ENCODE measurements at places on chromosomes 2 and 18. TPM values are rescaled to one million over a fixed set of nuclear protein-coding genes. Genes with fewer than 3 reads are reported as not detected.
A peak's percentile ranks its signal among the peaks of the same experiment; 100 is the strongest.

DNA sequence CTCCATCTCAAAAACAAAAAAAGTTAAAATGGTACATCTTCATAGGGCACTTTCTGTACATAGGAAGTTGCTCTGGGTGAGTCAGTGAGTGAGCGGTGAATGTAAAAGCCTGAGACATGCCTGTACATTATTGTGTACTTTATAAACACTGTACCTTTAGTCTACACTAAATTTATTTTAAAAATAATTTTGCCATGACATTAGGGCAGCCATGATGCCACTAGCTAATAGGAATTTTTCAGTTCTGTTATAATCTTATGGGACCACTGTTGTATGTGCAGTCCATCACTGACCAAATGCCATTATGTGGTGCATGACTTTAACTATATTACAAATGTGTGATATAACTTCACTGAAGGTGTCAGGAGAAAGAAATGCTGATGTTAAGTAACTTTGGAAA lies 11.0 kb upstream of the TXNDC2 start:
- no peak overlapping the region for H3K4me3 ChIP-seq
- H3K36me3 ChIP-seq: no peaks in the 10 kb centered on the region
- H3K4me1 ChIP-seq: no peaks in the 10 kb centered on the region
- H3K27me3 ChIP-seq: no peaks in the 10 kb centered on the region
- H3K27ac ChIP-seq: no peak overlapping the region

- no peaks in the 10 kb centered on the region for H3K36me3 ChIP-seq
- H3K27ac ChIP-seq: no peak overlapping the region
- no peaks in the 10 kb centered on the region for H3K4me1 ChIP-seq
- H3K27me3 ChIP-seq: no peaks in the 10 kb centered on the region
- H3K4me3 ChIP-seq: no peak overlapping the region
Observed at GRCh38 chr2:15687720-15688119, 96.1 kb downstream of the DDX1 start.

DNA sequence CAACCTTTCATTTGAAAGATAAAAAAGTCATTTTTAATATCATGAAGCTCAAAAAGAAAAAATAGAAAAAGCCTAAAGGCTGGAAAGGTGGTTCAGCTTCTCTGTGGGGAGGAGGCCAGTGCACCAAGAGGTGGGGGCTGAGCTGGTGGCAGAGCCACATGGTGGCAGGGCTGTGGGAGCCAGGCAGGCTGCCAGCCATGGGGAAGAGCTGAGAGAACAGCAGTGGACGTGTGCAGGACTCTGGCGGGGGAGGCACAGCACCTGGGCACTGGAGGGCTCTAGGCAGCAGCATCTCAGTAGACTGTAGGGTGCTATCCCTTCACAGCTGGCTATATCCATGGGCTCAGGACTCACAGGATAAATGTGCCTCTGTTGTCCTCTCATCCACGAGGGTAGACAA lies 47.8 kb downstream of the STK25 start:
- no peak overlapping the region for H3K27ac ChIP-seq
- H3K4me3 ChIP-seq: no peak overlapping the region
- DNase-seq: peak; percentile 41
- H3K4me1 ChIP-seq: no peaks in the 10 kb centered on the region
- H3K36me3 ChIP-seq: no peaks in the 10 kb centered on the region

- peaks cover 1% of the 10 kb centered on the region for H3K36me3 ChIP-seq
- H3K27me3 ChIP-seq: no peaks in the 10 kb centered on the region
- no peak overlapping the region for H3K4me3 ChIP-seq
- no peak overlapping the region for H3K27ac ChIP-seq
- H3K4me1 ChIP-seq: no peaks in the 10 kb centered on the region
Observed at GRCh38 chr2:48600204-48600813, 17.3 kb upstream of the GTF2A1L start.

- H3K36me3 ChIP-seq: no peaks in the 10 kb centered on the region
- H3K27me3 ChIP-seq: no peaks in the 10 kb centered on the region
- peaks cover 8% of the 10 kb centered on the region for H3K4me1 ChIP-seq
- H3K4me3 ChIP-seq: no peak overlapping the region
- no peak overlapping the region for H3K27ac ChIP-seq
Observed at GRCh38 chr18:32435631-32436500, 34.8 kb downstream of the GAREM1 start.

DNA sequence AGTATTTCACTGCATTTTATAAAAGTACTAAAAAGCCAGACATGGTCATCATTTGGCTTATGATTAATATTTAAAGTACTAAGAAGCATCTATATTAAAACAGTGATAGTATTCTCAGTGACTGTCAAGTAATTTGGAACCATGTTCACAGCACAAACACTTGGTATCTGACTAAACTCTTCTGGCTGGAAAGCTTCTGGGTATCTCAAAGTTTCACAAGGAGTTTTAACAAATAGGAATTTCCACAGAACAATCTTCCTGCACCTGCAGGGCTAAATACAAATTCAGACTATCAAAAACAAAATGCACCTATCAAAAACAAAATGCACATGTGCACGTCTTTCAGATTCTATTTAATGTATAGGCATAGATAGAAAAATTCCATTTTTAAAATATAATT lies 158.8 kb downstream of the L3MBTL4 start:
- H3K4me3 ChIP-seq: no peak overlapping the region
- H3K4me1 ChIP-seq: peaks cover 4% of the 10 kb centered on the region
- H3K36me3 ChIP-seq: no peaks in the 10 kb centered on the region
- DNase-seq: no peak
- no peaks in the 10 kb centered on the region for H3K27me3 ChIP-seq
- no peak overlapping the region for H3K27ac ChIP-seq

GRCh38 chr2:58535182-58535581 lies 294.1 kb upstream of the FANCL start:
- no peaks in the 10 kb centered on the region for H3K36me3 ChIP-seq
- no peak overlapping the region for H3K27ac ChIP-seq
- H3K4me1 ChIP-seq: no peaks in the 10 kb centered on the region
- no peaks in the 10 kb centered on the region for H3K27me3 ChIP-seq

The KCNG2 gene
- 1.1 TPM for total RNA-seq

The SERPINB11 gene
- total RNA-seq: not detected
